ENCODE measurements at places on chromosomes 3 and 15. TPM values are rescaled to one million over a fixed set of nuclear protein-coding genes. Genes with fewer than 3 reads are reported as not detected.

GRCh38 chr15:63502843-63503738 lies 1.3 kb upstream of the USP3 start:
- peak overlapping the region; percentile 34 for H3K4me3 ChIP-seq
- H3K27ac ChIP-seq = peak overlapping the region; percentile 98
- DNase-seq = peak; percentile 97
- H3K36me3 ChIP-seq = no peaks in the 10 kb centered on the region

DNA sequence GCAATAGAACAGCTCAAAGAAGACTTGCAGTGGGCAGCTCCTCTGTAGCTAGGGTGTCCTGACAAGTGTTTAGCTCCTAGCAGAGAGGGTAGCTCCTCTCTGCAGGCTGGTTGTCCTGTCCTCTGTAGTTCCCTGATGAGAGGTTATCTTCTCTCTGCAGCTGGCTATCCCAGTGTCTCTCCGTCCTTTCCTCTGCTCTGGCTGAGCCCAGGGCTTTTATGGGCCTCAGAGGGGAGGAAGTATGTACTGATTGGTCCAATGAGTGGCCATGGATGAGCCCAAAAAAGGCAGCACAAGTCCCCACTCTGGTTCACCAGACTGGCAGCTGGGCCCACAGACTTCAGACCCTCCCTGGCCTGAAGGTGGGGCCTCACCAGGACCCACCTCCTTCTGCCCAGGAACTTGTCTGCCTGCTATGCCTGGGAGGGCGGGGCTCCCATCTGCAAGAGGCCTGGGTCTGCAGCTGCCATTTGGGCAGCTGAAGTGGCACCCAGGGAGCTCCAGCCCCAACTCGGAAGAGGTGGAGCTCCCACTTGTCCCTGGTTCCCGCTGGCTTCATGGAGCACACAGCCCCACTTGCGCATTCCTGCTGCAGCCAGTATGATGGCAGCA lies 27.2 kb upstream of the MEX3B start:
- no peaks in the 10 kb centered on the region for H3K27me3 ChIP-seq
- DNase-seq = no peak
- no peak overlapping the region for H3K4me3 ChIP-seq
- no peaks in the 10 kb centered on the region for H3K36me3 ChIP-seq
- H3K27ac ChIP-seq = no peak overlapping the region
- no peaks in the 10 kb centered on the region for H3K4me1 ChIP-seq

- no peaks in the 10 kb centered on the region for H3K27me3 ChIP-seq
- DNase-seq = no peak
- H3K4me3 ChIP-seq = no peak overlapping the region
- no peaks in the 10 kb centered on the region for H3K36me3 ChIP-seq
- H3K27ac ChIP-seq = no peak overlapping the region
Observed at GRCh38 chr15:61314427-61314826, 85.3 kb upstream of the RORA start.

- no peaks in the 10 kb centered on the region for H3K4me1 ChIP-seq
- H3K4me3 ChIP-seq = no peak overlapping the region
- H3K36me3 ChIP-seq = no peaks in the 10 kb centered on the region
Observed at GRCh38 chr3:168212664-168213285, 117.1 kb upstream of the GOLIM4 start.

- H3K4me3 ChIP-seq = no peak overlapping the region
- peak overlapping the region; percentile 72 for H3K27ac ChIP-seq
- peak; percentile 70 for DNase-seq
- H3K4me1 ChIP-seq = peaks cover 13% of the 10 kb centered on the region
- H3K36me3 ChIP-seq = no peaks in the 10 kb centered on the region
Observed at GRCh38 chr15:63968700-63969099, 77.6 kb downstream of the DAPK2 start.

- H3K27me3 ChIP-seq = no peaks in the 10 kb centered on the region
- DNase-seq = no peak
- H3K4me1 ChIP-seq = no peaks in the 10 kb centered on the region
- H3K27ac ChIP-seq = no peak overlapping the region
- no peak overlapping the region for H3K4me3 ChIP-seq
- no peaks in the 10 kb centered on the region for H3K36me3 ChIP-seq
Observed at GRCh38 chr3:45479621-45480035, 91.3 kb downstream of the LARS2 start.

DNA sequence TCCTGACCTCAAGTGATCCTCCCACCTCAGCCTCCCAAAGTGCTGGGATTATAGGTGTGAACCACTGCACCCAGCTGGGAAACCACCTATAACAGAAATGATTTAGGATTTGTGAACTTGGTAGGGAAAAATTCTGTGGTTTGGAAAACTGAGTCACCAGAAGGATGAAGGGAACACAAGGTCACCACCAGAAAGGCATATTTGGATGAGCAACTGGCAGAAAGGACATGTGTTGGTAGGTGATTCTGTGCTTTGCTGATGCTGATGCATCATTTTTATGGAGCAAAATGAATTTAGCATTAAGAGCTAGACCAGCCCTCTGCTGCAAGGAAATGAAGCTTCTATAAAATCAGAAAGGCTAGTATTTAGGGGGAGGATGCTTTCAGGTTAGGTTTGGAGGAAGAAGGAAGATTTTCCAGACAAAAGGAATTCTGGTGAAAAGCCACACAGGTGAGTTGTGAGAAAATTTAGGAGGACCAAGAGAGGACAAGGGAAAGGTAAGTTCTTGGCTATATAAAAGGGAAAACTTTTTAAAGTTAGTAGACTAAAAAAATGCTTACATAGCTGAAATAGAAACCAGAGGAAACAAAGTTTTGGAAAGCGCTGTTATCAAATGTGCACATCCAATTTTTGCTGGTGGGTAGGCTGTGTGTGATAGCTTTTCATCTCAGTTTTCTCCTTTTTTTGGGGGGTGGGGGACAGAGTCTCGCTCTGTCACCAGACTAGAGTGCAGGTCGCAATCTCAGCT lies 3.6 kb downstream of the PXK start:
- DNase-seq = no peak
- H3K4me3 ChIP-seq = no peak overlapping the region
- H3K4me1 ChIP-seq = no peaks in the 10 kb centered on the region
- H3K27me3 ChIP-seq = no peaks in the 10 kb centered on the region
- no peaks in the 10 kb centered on the region for H3K36me3 ChIP-seq

DNA sequence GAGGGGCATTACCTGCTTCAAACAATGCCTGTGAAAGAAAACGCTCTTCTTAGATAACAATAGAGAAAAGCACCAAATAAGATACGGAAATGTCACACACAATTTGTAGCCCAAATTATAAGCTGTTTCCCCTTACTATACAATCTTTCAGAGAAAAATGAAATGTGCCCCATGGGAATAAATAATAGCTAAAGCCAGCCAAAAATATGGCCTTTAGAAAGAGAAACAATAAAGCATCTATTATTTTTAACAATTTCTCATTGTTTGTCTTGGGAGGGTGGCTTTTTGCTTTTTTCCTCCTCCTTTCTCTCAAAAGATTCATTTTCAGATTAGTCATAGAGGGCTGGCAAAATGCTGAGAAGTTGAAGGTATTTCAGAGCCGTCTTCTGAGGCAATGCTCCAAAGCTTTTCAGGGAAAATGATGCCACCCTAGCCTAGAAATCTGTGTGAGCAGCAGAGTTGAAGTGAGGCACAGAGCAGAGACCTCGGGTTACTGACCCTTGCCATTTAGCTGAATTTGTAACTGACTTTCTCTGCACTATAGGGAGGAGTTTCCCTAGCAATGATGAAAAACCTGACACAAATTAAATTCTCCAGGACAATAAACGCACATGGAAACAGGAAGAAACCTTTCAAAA lies 86.3 kb upstream of the PRICKLE2 start:
- H3K27ac ChIP-seq = no peak overlapping the region
- no peaks in the 10 kb centered on the region for H3K27me3 ChIP-seq
- no peak for DNase-seq

- H3K4me3 ChIP-seq = no peak overlapping the region
- no peaks in the 10 kb centered on the region for H3K27me3 ChIP-seq
- DNase-seq = no peak
- no peaks in the 10 kb centered on the region for H3K36me3 ChIP-seq
Observed at GRCh38 chr15:66720206-66721010, 18.4 kb downstream of the SMAD6 start.

DNA sequence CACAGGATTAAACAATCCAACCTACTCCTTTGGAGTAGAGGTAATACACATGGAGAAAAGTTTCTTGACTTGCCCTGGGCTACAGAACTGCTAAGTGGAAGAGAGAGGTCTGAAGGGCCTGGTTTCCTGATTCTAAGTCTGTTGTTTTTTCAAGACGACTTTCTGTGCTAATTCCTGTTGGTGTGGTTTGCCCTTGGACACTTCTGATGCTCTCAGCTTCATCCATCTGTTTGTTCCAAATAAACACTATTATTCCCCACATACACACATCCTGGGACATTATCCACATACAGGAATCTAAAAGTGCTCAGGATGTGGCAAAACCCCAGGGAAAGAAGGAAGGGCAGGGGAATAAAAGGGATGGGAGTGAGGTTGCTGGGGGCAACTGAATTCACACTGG lies 393.5 kb upstream of the TBL1XR1 start:
- no peaks in the 10 kb centered on the region for H3K36me3 ChIP-seq
- no peaks in the 10 kb centered on the region for H3K27me3 ChIP-seq
- no peaks in the 10 kb centered on the region for H3K4me1 ChIP-seq

DNA sequence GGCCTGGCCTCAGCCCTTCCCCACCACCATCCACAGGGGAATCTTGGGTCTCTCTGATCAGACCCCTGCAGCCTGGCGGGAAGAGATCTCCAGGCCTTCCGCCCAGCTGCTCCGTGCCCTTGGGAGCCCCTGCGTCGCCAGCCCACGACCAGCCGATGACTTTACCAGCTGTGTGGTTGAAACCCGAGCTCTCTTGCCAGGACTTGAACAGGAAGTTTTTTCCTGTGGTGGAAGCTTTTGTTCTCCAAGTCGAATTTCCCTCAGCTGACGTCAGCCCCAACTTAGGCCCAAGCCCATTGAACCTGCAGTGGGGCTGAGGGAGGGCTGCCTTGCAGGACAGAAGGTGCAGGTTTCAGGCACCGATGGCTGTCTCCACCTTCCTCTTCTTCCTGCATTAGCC lies 51.7 kb upstream of the SMAD3 start:
- H3K27me3 ChIP-seq = no peaks in the 10 kb centered on the region
- no peak for DNase-seq
- H3K36me3 ChIP-seq = no peaks in the 10 kb centered on the region
- H3K27ac ChIP-seq = no peak overlapping the region
- H3K4me1 ChIP-seq = no peaks in the 10 kb centered on the region

DNA sequence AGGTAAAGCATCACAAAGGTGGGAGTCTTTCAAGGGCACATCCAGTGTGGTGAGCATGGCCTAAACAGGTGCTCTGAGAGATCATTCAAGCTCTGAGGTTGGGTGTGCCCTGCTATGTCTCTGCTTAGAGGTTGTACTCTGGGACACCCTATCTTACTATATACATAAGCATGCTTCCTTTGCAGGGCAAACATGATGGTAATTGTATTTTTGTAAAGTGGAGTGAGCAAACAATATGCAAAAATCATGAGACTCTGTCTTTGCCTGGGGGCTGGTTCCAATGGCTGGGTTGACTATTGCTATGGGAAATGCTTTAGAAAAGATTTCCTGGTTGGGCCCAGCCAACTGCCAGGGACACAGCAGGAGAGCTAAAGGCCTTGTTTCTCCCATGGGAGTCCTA lies 315.1 kb upstream of the TLE3 start:
- H3K4me3 ChIP-seq = no peak overlapping the region
- no peaks in the 10 kb centered on the region for H3K27me3 ChIP-seq
- H3K36me3 ChIP-seq = no peaks in the 10 kb centered on the region
- DNase-seq = no peak

DNA sequence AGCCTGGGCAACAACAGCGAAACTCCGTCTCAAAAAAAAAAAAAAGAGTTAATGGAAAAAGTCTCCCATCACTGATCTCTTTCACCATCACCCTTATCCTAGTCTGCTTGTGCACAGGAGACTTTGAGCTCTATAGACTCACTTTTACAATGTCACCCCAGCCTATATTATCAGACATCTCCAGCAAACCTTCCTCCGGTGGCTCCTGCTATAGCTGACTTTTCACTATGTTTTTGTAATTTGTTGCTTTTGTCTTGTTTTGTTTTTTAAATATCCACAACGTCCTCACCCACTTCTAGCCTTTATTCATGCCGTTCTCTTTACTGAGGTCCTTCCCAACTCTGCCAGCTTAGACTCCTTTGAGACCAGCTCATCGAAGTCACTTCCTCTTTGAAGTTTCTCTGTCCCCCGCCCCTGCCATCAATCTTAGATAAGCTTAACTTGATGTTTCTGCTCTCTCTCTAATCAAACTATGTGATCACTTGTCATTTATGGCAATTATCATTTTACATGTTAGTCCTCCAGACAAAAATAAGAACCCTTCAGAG lies 82.7 kb upstream of the CHD2 start:
- no peaks in the 10 kb centered on the region for H3K27me3 ChIP-seq
- H3K4me1 ChIP-seq = peaks cover 7% of the 10 kb centered on the region
- H3K4me3 ChIP-seq = no peak overlapping the region
- H3K36me3 ChIP-seq = no peaks in the 10 kb centered on the region
- DNase-seq = no peak
- H3K27ac ChIP-seq = peak overlapping the region; percentile 60

- H3K4me3 ChIP-seq = no peak overlapping the region
- no peaks in the 10 kb centered on the region for H3K4me1 ChIP-seq
- no peaks in the 10 kb centered on the region for H3K27me3 ChIP-seq
- DNase-seq = no peak
- no peak overlapping the region for H3K27ac ChIP-seq
Observed at GRCh38 chr15:51935466-51936104, 36.0 kb downstream of the LEO1 start.

Gene NEIL1
- total RNA-seq = 34.1 TPM

Gene GREM1
- total RNA-seq = 18.9 TPM

Gene VPS39
- 50.4 TPM for total RNA-seq

Gene NR2E3
- 0.64 TPM for total RNA-seq

Gene CLDN11
- 7.2 TPM for total RNA-seq

Measured in colonic mucosa (tissue), 4 donors.